ENCODE measurements at places on chromosomes 2 and 18. TPM values are rescaled to one million over a fixed set of nuclear protein-coding genes. Genes with fewer than 3 reads are reported as not detected.

The NEB gene
- total RNA-seq, result 0.20 TPM

The TBR1 gene
- total RNA-seq, result not detected

The TPO gene
- total RNA-seq, result not detected

The SERPINB12 gene
- total RNA-seq, result not detected

The DTNA gene
- 0.58 TPM for total RNA-seq

The SLC5A7 gene
- not detected for total RNA-seq

The ARHGEF33 gene
- total RNA-seq, result 0.47 TPM

The C2orf49 gene
- total RNA-seq, result 19.0 TPM

DNA sequence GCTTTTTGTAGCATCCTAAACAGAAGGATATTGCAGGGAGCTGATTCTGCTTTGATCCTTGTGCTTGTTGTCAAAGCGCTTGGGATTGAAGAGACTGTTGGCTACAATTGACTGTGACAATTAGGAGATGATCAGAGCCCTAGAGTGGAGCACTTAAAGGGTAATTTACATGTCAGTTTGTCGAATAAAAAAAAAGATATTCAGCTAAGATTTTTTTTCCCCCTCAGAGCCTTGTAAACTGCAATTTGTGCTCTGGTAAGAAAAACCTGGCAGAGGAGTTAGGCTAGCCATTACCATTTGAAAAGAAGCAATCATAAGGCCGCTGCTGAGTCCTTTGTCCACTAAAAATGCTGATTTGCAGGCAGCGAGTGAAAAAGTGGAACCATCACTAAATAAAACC lies 47.8 kb upstream of the ZEB2 start:
- no peaks in the 10 kb centered on the region for H3K36me3 ChIP-seq
- peaks cover 8% of the 10 kb centered on the region for H3K4me1 ChIP-seq
- H3K27me3 ChIP-seq, result peaks cover 3% of the 10 kb centered on the region
- DNase-seq, result no peak
- H3K27ac ChIP-seq, result no peak overlapping the region
- no peak overlapping the region for H3K4me3 ChIP-seq

GRCh38 chr2:53697092-53697491 lies 70.5 kb upstream of the CHAC2 start:
- H3K4me3 ChIP-seq, result no peak overlapping the region
- no peaks in the 10 kb centered on the region for H3K4me1 ChIP-seq
- H3K36me3 ChIP-seq, result peaks cover 37% of the 10 kb centered on the region
- H3K27ac ChIP-seq, result no peak overlapping the region
- no peaks in the 10 kb centered on the region for H3K27me3 ChIP-seq

DNA sequence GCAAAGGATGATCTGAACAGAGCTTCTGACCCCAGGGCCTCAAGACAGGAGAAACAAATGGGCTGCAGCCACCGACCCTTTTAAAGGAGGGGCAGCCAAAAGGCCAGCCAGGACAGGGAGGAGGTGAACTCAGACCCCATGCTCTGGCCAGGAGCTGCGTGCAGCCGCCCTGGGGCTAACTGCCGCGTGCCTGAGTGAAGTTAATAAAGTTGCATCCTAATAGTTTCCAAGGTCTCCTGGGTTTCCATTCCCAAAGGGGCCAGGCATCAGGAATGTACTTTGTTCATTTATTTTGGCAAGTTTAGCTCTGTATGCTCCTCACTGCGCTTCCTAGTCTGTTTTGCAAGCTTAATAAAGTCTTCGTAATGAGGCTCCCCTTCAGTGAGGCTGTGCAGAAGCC lies 60.7 kb downstream of the EN1 start:
- DNase-seq, result no peak
- H3K27me3 ChIP-seq, result peaks cover 27% of the 10 kb centered on the region

GRCh38 chr18:48934723-48935432 lies 15.9 kb downstream of the SMAD7 start:
- peaks cover 34% of the 10 kb centered on the region for H3K36me3 ChIP-seq
- no peaks in the 10 kb centered on the region for H3K27me3 ChIP-seq
- DNase-seq, result no peak
- peak overlapping the region; percentile 95 for H3K27ac ChIP-seq
- peaks cover 69% of the 10 kb centered on the region for H3K4me1 ChIP-seq
- H3K4me3 ChIP-seq, result peak overlapping the region; percentile 67

DNA sequence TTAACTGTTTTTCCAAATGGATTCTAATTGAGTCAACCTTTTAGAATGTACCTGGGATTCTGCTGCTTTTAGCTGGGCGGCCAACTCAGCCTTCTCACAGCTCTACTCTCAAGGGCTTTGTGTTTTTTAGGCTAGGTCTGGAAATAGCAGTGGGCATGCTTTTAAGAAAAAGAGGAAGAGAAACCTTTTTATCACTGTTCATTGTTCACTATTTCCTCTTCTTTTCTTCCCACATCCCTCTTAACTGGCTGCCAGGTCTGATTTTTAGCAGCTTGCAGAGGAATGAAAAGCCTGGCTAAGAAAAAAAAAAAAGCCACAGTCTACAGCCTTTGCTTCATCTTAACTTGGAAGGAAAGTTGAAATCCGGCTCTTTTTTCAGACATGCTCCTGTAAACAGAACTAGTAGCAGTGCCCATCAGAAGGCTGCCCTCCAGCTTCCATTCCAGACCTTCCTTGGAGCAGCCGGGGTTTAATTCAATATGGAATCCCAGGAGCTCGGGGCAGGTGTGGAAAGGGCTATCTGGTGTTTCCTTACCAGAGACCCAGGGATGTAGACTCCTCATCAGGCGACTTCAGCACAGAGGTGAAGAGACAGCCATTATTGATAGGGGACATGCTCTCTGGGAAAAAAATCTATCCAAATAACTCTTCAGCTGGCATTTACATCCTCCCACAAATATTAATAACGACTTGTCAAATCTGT lies 230.7 kb downstream of the MYO3B start:
- H3K27ac ChIP-seq, result no peak overlapping the region
- peaks cover 13% of the 10 kb centered on the region for H3K4me1 ChIP-seq
- H3K27me3 ChIP-seq, result peaks cover 41% of the 10 kb centered on the region
- no peaks in the 10 kb centered on the region for H3K36me3 ChIP-seq
- DNase-seq, result no peak
- no peak overlapping the region for H3K4me3 ChIP-seq

GRCh38 chr2:12674644-12675328 lies 42.0 kb upstream of the TRIB2 start:
- no peak overlapping the region for H3K4me3 ChIP-seq
- H3K36me3 ChIP-seq, result peaks cover under 1% of the 10 kb centered on the region
- no peak for DNase-seq
- no peaks in the 10 kb centered on the region for H3K27me3 ChIP-seq

DNA sequence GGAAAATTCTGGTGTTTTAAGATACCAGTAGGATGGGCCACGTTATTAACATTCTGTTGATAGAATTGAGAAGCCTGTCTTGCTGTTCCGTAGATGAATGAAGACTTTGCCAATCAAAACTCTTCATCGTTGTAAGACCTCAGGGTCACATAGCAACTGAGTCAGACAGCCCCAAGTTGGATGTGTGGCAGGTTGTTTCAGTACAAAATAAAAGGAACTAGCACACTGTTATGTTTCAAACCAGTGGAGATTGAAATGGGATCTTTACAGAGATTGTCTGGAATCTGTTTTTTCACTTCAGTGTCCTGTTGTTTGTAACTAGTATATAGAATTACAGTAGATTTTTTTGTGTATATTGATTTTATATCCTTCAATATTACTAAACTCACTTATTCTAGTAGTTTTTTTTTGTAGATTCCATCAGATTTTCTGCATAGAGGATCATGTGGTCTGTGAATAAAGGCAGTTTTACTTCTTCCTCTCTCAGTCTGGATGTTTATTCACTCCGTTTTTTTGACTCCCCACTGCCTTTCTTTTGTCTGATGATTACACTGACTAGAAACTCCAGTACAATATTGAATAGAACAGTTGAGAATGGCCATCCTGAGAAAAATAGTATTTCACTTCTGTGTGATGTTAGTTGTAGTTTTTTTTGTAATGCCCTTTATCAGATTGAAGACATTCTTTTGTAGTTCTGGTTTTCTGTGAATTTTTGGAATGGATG lies 22.7 kb downstream of the EPC2 start:
- H3K4me3 ChIP-seq, result no peak overlapping the region
- no peaks in the 10 kb centered on the region for H3K27me3 ChIP-seq
- H3K36me3 ChIP-seq, result peaks cover 15% of the 10 kb centered on the region
- DNase-seq, result no peak
- H3K4me1 ChIP-seq, result peaks cover 55% of the 10 kb centered on the region

- DNase-seq, result peak; percentile 2
- peak within 1 kb of the TSS; percentile 1 for H3K4me3 ChIP-seq
- no peaks in the 10 kb centered on the region for H3K36me3 ChIP-seq
Measured at GRCh38 chr2:55923091-55923981, at the start of gene EFEMP1. TSS of gene EFEMP1 (minus strand) at chr2:55923782. CDS start at chr2:55922440, 1,342 bp downstream.

GRCh38 chr18:57231864-57232263 lies 85.0 kb downstream of the BOD1L2 start:
- H3K4me3 ChIP-seq, result no peak overlapping the region
- no peaks in the 10 kb centered on the region for H3K4me1 ChIP-seq
- H3K36me3 ChIP-seq, result no peaks in the 10 kb centered on the region
- no peak for DNase-seq
- no peak overlapping the region for H3K27ac ChIP-seq
- peaks cover 7% of the 10 kb centered on the region for H3K27me3 ChIP-seq

DNA sequence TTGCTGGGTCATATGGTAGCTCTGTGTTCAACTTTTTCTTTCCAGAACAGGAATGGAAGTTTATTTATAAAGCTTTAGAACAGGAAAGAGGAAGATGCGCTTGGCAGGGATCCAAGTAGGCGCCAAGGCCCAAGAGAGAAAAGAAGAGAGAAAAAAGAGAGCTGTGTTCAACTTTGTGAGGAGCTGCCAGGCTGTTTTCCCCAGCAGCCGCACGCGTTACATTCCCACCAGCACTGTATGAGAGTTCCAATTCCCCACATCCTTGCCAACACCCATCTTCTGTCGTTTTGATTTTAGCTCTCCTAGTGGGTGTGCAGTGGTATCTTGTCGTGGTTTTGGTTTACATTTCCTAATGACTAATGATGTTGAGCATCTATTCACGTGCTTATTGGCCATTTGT lies 51.4 kb downstream of the KCNF1 start:
- H3K4me1 ChIP-seq, result no peaks in the 10 kb centered on the region
- H3K4me3 ChIP-seq, result no peak overlapping the region
- no peak for DNase-seq
- peaks cover 13% of the 10 kb centered on the region for H3K27me3 ChIP-seq

DNA sequence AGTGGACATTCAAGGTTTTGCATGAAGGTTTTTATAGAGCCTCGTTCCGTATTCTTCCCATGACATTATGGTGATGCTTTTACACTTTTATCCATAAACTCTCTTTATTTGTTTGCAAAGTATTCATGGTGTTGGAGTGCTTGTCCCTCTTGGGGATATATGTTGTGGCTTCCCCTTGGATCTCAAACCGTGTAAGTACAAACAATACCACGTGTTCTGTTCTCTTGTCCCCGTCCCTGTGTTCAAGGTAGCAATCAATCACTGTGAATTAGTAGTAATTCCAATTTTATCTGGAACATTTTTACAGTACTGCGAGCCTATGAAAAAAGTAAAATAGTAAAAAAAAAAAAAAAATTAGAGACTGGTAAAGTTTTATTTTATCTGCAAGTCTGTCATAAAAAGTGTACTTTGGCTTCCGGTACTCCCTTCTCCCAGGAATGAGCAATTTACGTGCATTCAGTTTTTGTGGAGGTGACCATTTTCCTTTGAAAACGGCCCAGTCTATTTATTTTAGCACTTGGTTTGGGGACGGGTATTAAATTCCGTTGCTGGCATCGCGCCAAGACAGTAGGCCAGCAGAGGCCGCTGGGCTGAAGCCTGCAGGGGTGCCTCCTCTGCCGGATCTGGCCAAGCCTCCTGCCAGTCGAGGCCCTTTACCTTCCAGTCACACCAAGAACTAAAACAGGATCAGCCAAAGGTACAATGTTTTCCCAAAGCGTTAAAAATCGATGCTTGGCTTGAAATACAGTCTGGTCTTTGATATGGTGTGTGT lies 175.7 kb downstream of the SOCS6 start:
- H3K27me3 ChIP-seq, result peaks cover 30% of the 10 kb centered on the region
- DNase-seq, result peak; percentile 36
- no peaks in the 10 kb centered on the region for H3K36me3 ChIP-seq
- H3K4me3 ChIP-seq, result peak overlapping the region; percentile 75

DNA sequence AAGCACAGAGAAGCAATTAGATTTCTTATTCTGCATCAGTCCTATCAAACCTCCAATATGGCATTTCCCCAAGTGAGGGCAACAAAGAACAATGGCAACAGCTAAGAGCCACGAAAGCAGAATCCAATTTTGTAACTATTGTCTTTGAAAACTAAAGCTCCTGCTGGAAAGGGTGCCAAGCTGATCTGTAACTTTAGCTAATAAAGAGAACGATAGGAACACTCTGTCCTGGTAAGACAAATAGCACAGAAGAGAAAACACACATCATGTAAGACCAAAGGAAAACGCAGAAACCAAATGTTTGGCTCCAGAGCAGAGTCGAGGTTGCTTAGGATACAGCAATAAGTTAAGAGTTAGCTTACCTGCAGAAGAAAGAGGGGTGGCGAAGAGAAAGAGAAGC lies 160.5 kb downstream of the STK39 start:
- no peak overlapping the region for H3K27ac ChIP-seq
- H3K36me3 ChIP-seq, result peaks cover 18% of the 10 kb centered on the region
- no peak overlapping the region for H3K4me3 ChIP-seq
- DNase-seq, result no peak

GRCh38 chr2:165251366-165251765 lies 12.2 kb downstream of the SCN2A start:
- peaks cover 24% of the 10 kb centered on the region for H3K27me3 ChIP-seq
- H3K4me1 ChIP-seq, result no peaks in the 10 kb centered on the region
- H3K36me3 ChIP-seq, result no peaks in the 10 kb centered on the region
- H3K4me3 ChIP-seq, result no peak overlapping the region

DNA sequence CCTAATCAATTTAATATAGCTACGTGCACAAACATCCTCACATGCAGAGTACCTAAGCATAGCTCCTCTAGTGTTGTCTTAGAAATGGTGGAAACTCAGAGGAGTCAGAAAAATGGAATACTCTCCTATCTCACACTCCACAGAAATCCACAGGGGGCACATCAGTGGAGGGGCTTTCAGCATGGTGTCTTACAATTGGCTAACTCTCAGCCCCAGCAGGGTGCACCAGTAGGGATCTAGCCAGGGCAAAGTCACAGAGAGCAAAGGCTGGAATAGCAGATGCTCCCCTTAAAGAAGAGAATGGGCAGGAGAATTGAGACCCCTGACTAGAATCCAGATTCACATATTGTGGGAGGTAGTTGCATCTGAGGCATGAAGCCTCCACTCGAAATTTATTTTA lies 135.7 kb downstream of the MAIP1 start:
- H3K4me1 ChIP-seq, result no peaks in the 10 kb centered on the region
- no peak for DNase-seq
- H3K4me3 ChIP-seq, result no peak overlapping the region
- H3K27ac ChIP-seq, result no peak overlapping the region

- H3K27ac ChIP-seq, result peak overlapping the region; percentile 79
- peaks cover 20% of the 10 kb centered on the region for H3K4me1 ChIP-seq
- DNase-seq, result no peak
- H3K27me3 ChIP-seq, result no peaks in the 10 kb centered on the region
- H3K4me3 ChIP-seq, result peak overlapping the region; percentile 80
Measured at GRCh38 chr2:85601771-85602475, 575 bp downstream of the TMEM150A start.

DNA sequence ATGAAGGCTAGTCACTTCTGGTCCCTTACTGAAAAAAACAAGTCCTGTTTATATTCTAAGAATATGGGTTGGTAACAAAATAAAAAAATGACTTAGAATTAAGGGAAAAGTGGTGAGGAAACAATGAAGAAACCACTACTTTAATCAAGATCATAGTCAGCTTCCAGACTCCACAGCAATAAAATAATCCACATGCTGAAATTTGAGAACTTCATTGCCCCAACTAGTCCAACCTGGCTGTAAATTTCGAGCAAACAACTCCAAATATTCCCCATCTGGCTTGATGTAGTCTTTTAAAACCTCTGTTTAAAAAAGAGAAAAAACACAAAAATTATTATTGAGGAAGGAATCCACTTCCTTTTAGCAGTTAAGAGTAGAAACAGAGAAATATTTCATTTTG lies 32.5 kb downstream of the METTL4 start:
- DNase-seq, result no peak
- H3K36me3 ChIP-seq, result peaks cover 8% of the 10 kb centered on the region
- no peak overlapping the region for H3K4me3 ChIP-seq
- H3K4me1 ChIP-seq, result no peaks in the 10 kb centered on the region
- no peaks in the 10 kb centered on the region for H3K27me3 ChIP-seq
